ENCODE measurements at places on chromosomes 11 and 22.

DNA sequence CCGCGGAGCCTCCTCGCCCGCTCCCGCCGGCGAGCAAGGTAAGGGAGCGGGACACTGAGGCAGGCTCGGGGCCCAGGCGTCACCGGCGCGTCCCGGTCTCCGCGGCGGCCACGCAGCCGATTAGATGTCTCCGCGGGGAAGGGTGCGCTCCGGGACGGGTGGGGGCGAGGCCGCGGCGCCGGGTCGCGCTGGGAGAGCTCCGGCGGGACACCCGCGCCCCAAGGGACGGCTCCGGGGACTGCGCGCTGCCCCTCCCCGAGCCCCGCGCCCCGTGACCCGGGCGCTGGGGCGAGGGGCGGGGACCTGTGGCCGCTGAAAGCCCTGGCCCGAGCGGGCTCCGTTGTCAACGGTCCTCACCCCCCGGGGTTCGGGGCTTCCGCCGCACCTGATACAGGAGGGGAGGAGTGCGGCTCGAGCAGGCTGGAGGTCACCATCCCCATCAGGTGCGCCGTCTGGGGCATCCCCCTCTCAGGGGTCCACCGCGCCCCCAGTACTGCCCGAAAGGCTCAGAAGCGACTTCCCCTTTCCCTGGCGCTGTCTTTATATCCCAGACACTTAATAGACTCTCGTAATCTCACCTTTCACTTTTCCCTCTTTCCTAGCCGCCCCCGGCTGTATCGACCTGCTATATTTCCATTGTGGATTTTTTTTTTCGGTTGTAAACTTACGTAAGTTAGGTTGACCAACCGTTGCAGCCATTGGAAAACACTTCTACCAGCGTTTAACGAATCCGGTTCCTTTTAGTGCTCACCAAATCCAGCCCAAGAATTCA, 573 bp downstream of the PPFIA1 start:
- peak; percentile 51 for DNase-seq

DNA sequence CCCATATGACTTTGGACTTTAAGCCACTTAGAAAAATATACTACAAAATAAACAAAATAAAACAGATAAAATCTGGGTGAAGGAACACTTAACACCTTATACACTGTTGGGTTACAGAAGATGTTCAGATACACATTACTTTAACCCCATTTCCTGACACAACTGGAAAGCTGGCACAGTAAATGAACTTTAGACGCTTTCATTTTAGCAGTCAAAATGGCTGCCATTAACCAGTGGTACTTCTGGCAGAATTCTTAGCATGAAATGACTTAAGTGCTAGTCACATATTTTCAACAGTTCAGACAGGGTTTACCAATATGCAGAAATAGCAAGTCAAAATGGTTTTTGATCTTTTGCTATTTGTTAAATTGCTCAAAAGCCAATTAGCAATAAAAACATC, 37.9 kb downstream of the PIK3C2A start:
- DNase-seq = no peak

DNA sequence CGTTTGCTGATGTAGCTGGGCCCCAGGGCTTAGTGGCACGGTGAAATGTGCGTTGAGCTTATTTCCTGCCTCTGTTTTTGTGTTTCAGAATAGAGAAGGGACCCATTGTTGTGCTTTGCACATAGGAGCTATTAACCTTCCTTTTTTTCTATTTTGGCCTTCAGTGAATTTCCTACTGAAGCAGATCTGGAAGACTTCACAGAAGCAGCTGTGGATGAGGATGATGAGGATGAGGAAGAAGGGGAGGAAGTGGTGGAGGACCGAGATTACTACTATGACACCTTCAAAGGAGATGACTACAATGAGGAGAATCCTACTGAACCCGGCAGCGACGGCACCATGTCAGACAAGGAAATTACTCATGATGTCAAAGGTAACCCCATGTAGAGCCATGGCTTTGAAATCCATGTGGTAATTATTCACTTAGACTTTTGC, 37.4 kb upstream of the ST14 start:
- no peak for DNase-seq

DNA sequence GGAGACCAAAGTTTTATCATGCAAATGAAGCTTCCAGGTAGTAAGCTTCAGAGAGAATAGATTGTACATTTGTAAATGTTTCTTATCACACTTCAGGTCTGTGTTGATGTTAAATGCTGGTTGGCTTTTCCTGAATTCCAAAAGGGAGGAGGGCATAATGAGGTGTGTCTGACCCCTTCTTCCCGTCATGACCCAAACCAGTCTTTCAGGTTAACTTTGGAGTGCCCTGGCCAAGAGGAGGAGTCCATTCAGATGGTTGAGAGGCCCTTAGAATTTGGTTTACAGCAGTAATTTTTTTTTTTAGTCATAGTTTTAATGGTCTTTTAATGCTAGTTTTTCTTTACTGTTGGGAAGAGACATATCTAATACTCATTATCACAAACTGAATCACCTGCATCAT, 2.5 kb downstream of the OR6X1 start:
- no peak for DNase-seq

DNA sequence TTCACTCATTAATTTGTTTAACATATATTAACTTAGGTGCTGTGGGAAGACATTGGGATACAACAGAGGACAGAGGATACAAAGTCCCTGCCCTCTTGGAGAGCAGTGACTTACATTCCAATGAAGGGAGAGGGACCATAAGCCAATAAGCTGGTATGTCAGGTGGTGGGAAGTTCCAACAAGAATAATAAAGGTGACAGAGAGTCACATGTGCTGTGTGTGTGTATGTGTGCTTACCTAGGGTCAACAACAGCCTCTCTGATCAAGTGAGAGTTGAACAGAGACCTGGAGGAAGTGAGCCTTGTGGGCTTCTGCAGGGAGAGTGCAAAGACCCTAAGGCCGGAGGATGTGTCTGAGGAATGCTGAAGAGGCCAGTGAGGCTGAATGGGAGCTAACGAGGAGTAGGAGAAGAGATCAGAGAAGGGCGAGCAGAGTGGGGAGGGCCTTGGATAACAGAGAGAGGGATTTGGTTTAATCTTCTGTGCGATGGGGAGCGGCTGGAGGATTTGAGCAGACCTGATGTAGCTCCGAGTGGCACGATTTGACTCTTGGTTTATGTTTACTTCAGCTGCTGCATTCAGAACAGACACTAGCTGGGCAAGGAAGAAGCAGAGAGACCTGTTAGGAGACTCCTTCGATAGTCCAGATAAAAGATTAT, 35.3 kb downstream of the MAP6 start:
- DNase-seq = peak; percentile 42

- no peak for DNase-seq
These were observed 83.6 kb upstream of the PHOX2A start for GRCh38 chr11:72327606-72328005.

DNA sequence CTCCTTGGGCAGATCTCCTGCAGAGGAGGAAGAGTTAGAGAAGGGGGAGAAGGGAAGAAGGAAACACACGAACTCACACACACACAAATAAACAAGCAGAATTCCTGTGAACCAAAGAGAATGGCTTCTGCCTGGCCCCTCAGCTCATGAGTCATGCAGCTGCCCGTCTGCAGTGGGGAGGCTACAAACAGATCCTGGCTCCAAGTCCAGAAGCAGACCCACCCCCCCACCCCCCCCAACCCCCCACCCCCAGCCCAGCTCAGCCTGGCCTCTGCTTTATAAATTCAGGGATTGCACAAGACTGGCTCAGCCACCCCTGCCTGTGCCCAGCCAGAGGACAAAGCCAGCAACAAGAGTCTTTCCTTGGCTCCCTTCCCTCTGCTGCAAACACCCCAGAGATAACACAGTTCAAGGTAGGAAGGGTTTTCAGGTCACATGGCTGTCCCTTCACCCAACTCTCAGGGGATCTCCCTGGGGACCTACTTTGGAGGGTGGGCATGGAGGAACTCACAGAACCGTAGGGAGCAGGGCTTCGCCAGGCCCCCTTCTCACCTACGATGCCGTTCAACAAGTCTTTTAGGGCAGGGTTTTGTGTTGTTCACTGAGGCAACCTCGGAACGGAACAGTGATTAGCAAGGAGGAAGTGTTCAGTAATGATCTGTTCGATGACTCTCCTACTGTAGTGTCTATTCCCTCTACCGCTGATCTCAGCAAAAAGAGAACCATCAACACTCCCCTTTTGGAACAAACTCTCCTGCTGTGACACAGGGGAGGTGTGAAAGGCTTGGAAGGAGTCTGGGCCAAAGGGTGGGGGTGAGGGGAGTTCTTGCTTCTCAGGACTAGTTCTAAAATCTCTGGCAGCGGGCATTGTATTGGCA, 35.5 kb downstream of the RPL27A start:
- DNase-seq = peak; percentile 85

DNA sequence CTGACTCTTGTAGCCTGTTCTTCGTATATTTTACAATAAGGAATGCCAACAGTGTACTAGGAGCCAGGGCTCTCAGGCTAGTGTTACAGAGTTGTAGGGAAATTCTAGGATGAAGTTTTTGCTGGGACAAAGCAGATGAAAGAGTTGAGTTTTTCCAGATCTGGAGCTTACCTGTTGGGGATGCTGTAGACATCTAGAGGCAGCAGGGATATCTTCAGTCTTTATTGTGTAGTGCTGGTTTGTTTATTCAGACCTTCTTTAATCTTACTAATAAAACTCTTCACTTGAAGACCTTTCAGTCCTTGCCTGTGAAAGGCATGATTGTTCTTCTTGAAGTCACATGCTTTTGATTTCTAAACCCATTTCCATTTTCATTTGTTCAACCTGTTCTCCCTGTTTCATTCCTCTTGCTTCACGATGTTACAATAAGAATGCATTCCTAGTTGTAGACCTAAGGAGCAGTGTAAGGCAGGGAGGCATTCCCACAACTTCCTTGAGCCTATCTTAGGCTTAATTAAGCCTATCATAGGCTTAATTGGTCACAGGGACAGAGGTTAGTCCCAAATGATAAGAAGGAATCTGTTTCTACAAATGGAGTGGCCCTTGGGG, 7.9 kb upstream of the SLC37A2 start:
- DNase-seq = peak; percentile 84

- no peak for DNase-seq
These were observed 10.6 kb downstream of the PITPNM1 start for GRCh38 chr11:67494371-67495233.

DNA sequence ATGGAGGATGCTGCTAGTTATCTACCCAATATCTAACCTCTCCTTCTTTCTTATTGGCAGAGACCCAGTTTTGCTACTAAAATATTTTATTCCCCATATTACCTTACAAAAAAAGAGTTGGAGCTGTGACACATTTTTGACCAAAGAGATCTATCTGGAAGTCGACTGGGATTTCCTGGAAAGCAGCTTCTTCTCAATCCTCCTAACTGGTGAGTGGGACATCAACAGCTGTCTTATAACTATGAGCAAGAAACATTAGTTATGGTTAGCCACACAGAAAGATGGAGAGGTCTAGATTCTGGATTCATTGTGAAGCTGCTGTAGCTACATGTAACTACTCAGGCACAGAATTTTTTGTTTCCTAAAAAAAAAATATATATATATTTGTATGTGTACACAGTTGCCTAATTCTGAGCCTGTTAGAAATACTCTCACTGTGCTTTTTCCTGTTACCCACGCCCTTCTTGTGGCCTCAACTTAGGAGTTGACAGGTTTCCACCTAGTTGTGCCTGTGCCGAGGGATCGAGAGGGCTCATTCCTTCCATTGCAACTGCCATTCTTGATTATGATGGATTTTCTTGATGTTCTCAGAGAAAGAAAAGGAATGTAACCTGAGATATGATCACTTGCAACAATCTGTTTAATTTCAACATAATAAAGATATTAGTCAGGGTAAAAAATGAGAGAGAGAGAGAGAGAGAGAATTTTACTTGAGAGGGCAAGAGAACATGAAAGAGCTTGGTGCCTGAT, 142.0 kb downstream of the SLC17A6 start:
- no peak for DNase-seq

- no peak for DNase-seq
These were observed 62.5 kb upstream of the OR4B1 start for GRCh38 chr11:48154151-48154550.

GRCh38 chr11:99307510-99308088, 286.9 kb downstream of the CNTN5 start:
- no peak for DNase-seq

DNA sequence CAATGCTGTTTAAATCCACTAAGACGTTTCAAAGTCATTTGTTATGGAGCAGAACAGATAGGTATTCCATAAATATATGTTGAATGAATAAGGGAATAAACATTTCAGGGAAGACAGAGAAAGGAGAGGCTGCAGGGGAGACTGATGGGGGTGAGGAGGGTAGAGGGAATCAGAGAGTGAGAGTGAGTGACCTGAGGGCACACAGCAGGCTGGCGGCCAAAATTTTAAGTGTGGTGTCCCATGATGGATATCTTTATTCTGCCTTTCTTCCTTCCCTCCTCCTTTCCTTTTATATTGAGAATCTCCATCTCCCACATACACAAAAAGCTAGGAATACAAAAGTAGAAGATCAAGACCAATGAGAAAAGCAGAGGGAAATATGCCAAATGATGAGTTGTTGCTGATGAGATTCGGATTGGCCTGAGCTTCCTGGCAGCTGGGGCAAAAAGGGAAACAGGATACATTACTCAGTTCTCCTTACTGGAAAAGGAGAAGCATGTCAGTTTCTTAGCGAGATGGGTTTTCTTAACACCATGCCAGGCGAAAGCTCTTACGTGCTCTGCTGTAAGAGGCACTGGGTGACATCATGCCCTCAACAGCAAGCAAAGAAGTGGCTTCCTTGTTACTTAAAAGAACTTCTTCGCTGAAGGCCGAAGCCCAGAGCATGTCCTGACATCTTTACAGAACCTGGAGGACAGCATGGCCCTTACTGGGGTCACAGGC, 11.2 kb upstream of the CYTH4 start:
- no peak for DNase-seq

GRCh38 chr11:75598264-75598663, 36.2 kb downstream of the SERPINH1 start:
- no peak for DNase-seq

DNA sequence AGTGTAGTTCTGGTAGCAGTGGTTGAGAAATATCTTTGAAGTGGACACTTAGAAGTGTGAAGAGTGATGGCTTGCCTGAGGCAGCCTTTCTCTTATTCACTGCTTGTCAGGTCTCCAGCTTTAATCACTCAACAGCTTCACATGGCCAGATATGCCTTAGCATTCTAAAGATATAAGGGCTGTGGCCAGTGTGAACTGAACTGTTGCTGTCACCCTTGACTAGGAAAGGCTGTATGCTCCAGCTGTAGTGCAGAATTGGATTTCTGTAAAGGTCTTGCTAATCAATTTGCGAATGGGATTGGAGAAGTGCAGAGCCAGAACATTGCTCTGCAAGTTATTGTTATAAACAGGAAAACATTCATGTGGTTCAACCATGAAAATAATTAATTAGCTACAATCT, 266.7 kb downstream of the TMEM135 start:
- peak; percentile 18 for DNase-seq

GRCh38 chr11:12106501-12106900, 3.9 kb upstream of the MICAL2 start:
- no peak for DNase-seq

- no peak for DNase-seq
These were observed 204.4 kb downstream of the ADAMTS15 start for GRCh38 chr11:130652671-130653335.

DNA sequence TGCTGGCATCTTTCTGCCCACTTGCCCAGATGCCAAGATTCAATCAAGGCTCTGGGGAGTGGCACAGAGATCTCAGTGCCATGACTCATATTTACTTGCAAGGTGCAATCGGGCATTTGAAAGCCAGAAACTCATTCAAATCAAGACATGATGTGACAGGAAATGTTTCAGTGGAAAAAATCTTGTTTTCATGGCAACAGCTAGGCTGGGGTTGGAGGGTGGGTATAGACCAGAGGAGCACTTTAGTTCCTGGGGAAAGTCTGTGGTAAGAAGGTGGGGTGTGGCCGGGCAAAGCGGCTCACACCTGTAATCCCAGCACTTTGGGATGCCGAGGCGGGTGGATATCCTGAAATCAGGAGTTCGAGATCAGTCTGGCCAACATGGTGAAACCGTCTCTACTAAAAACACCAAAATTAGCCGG, 1.2 kb downstream of the MAJIN start:
- DNase-seq = no peak

All from mesendoderm (in vitro differentiated cells).